ENCODE measurements at places on chromosomes 12 and 14.

DNA sequence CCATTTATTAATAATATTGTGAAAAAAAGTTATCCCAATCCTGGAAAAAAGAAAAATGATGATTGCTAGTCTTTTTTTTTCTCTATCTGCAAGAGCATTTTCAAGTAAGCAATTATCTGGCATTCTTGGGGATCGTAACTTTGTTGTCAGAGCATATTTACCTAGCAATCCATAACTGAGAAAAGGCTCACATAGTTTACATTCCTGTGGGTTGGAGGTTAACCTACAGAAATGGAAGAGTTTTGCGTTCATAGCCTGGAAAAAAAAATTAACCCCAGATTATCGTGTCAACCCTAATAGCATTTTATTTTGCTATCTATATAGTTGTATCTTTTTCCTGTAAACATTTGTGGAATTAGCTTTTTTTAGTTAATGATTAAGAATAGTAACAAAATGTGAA, 292.3 kb downstream of the DAD1 start:
- no peak for DNase-seq

DNA sequence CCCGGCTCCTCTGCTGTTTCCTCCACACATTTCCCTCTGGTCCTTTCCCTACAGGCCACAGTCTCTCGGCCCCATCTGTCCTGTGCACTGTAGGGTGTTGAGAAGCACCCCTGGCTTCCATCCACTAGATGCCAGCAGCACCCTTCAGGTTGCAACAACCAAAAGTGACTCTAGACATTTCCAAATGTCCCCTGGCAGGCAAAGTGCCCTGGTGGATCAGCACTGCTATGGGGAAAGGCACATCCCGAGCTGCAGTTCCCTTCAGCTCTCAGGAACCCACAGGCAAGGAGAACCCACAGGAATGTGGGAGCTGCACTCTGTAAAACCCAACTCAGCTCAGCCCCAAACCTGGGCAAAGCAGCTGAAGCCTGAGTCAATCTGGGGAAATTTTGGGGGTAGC, 77.0 kb downstream of the RBM19 start:
- peak; percentile 38 for DNase-seq

- no peak for DNase-seq
Observed at GRCh38 chr12:66538970-66539369, 139.9 kb downstream of the GRIP1 start.

DNA sequence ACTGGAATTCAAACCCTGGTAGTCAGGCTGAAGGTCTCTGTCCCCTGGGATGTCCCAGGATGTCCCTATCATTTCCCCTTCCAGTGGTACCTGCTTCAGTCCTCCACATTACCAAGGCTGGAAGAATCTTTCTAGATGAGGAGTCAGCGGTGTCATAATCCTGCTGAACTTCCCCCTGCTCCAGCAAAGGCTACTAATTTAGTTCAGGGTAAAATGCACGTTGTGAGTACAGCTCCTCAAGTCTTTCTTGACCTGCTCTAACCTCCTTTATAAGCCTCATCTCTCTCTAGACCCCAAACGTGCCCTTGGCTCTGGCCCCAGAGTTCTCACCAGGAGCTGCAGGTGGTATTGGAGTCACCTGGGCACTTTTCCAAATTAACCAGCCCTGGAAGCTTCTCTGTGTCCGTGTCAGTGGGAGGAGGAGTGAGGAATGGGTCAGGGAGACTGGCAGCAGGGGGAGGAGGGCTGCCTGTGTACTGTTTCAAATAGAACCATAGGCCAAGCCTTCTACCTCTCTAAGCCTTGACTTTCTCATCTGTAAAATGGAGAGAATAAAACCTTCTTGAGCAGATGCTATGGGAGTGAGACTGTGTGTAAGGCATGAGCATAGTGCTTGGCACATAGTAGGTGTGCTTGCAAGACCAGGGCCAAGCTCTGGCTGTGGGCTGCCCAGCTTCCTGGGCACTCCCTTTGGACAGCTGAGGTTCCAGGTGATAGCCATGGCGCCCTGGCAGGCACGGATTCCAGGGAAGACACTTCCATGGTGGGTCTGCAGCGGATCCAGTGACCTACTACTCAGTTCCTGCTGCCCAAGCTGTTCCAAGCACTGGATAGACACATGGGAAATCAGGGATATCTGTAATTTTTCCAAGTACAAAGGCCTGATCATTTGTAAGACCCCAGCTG, 24.5 kb downstream of the ASB2 start:
- DNase-seq, result no peak
